ENCODE measurements at places on chromosomes 3 and 15. TPM values are rescaled to one million over a fixed set of nuclear protein-coding genes. Genes with fewer than 3 reads are reported as not detected.

GOLGA6L10 gene
- 0.96 TPM for total RNA-seq

FBXW12 gene
- total RNA-seq = 0.66 TPM

ERC2 gene
- 48.3 TPM for total RNA-seq

GRCh38 chr3:108118038-108118768 lies 27.4 kb upstream of the CD47 start:
- DNase-seq = no peak

- no peak for DNase-seq
Measured at GRCh38 chr3:139318431-139318816, 25.4 kb upstream of the MRPS22 start.

- no peak for DNase-seq
Measured at GRCh38 chr15:60809375-60809774, 330.4 kb upstream of the ICE2 start.
